Left lung (tissue), 14 donors: ENCODE measurements at places on chromosomes 1 and 21. TPM values are rescaled to one million over a fixed set of nuclear protein-coding genes. Genes with fewer than 3 reads are reported as not detected.

- DNase-seq: no peak
These were observed 84.4 kb upstream of the HOOK1 start for GRCh38 chr1:59730302-59730701.

- no peak for DNase-seq
These were observed 996.7 kb upstream of the ADGRL4 start for GRCh38 chr1:80003250-80003649.

The APCS gene
- not detected for polyA plus RNA-seq

DNA sequence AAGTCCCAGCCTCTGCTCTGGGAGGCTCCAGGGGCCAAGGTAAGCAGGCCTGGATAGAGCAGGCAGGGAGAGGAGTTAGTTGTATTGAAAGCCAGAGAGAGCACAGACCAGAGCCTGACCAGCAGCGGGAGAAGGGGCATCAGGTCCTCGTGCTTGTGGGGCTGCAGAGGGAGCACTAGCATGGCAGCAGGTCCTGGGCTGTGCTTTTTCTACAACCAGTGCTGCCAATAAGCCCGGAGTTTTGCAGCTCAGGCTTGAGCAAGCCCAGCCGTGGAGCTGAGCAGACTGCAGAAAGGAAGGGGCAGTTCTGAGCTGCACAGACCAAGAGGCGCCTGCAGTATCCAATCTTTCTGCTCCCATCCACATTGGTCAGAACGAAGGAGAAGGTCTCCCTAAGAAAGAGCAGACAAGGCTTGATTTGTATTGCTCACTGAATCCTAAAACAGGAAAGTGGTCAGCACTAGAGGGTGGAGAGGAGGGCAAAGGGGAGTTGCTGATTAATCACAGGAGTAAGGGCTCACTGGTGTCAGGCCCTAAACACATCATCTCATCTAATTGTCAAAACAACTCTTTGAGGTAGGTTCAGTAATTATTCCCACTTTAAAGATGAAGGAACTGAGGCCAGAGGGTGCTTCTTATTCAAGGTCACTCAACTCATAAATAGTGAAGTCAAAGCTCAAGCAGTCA is 2.7 kb downstream of the DENND2D start:
- peak; percentile 62 for DNase-seq

The RAP1GAP gene
- polyA plus RNA-seq: 46.1 TPM

GRCh38 chr1:29280409-29281131 is 44.2 kb downstream of the PTPRU start:
- no peak for DNase-seq

The MROH9 gene
- polyA plus RNA-seq: 1.4 TPM

The MAP1LC3C gene
- polyA plus RNA-seq: 0.77 TPM

- no peak for DNase-seq
These were observed 7.8 kb downstream of the DIPK1A start for GRCh38 chr1:92953491-92953890.

The CR1 gene
- 1.2 TPM for polyA plus RNA-seq

DNA sequence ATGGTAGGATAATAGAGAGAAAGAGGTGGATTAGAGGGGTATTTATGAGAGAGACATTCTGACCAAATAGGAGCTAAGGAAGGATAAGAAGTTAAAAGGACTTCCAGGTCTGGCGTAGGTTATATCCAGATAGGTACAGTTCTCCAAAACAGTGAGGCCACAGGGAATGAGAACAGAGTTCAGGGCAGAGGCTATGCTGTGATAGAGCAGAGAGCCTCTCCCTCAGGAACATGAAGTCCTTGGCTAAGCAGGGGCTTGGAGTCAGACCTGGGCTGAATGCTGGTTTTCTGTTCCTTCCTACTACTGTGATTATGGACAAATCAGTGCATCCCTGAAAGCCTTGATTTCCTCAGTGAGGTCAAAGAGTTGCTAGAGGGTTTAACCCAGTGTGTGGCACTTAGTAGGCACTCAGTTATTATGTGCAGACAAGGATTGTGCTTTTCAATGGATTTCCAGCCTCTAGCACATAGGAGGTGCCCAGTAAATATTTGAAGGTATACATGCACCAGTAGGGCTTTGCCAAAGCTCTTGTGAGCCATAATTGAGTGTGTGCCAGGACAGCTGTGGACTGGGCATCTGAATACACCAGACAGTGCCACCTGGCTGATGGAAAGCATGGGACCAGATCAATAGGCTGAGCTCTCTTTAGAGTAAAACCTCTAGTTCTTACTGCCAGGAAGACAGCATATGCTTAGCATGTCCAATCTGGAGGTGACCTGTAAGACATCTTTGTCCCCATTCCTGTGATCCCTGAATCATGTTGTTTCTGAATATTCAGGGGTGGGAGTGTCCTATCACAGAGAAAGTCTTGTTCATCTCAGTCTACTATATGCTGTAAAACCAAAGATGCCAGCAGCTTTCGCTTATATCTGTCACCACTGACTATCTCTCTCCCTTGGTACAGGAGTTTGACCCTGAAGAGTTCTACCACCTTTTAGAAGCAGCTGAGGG is 111.1 kb downstream of the PIK3R3 start:
- no peak for DNase-seq

- DNase-seq: no peak
These were observed 92.1 kb downstream of the BACH1 start for GRCh38 chr21:29390778-29391177.

DNA sequence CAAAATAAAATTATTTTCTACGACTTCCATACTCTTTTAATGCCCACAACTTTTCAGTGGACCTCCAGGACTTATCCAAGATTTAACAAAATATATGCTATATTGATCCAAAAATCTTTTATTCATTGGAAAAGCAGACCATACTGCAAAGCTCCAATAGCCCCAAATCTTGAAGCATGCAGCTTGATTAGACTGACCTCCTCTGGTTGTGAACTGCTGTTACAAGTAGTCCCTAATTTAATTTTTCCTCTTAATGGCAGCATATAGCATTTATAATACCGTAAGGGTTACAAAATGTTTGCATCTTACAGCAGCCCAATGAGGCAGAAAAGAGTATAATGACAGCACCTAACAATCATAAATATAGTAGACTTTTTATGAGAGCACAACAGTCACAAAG is 49.8 kb downstream of the TPR start:
- no peak for DNase-seq
